ENCODE measurements at places on chromosomes 4 and X.

GRCh38 chr4:132240081-132240480 lies 909.0 kb upstream of the PCDH10 start:
- DNase-seq: no peak

- no peak for DNase-seq
Measured at GRCh38 chrX:153922932-153923857, 2.9 kb downstream of the ARHGAP4 start.

DNA sequence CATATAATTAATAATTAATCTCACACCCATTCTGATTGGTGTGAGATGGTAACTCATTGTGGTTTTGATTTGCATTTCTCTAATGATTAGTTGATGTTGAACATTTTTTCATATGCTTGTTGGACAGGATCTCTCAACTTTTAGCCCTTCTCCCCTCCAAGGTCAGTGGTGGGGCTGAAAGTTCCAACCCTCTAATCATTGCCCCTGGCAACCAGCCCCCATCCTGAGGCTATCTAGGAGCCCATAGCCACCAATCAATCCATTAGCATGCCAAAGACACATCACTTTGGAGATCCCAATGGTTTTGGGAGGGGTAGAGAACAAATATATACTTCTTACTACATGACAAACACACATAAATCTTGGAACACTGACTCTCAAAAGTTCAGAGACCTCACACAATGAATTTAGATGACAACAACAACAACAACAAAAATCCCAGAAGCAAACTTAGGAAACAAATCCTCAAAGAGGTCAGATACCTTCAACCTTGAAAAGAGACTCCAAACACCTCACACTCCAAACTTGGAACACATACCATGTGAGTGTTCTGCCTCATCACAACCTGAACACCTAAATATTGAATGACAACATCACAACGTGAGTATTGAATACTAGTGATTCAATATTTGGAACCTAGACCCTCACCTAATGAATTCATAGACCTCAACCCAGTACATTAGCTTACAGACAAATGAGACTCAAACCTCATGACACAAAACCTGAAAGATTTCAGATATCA lies 19.0 kb upstream of the PAGE4 start:
- DNase-seq: no peak

DNA sequence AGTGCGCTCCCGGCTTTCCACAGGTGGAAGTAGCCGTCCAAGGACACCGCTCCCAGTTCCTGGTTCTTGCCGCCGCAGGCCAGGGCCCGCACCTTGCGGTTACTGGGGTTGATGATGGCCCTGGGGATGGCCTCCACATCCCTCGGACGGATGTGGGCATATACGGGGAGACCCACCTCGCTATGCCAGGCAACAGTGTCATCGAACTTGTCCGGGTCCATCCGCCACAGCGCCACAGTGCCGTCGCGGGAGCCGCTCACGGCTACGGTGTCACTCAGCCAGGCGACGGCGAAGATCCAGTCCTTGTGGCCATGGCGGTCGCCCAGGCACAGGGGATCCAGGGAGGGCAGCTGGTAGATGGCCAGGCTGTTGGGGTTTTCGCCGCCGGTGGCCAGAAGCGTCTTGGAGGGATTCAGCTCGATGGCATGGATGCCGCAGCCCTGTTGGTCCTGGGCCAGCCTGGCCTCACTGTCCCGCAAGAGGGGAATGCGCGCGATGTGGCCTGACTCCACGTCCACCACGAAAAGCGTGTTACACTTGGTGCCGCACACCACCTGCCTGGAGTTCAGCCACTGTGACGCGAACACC lies 795 bp downstream of the DCAF12L1 start:
- no peak for DNase-seq

DNA sequence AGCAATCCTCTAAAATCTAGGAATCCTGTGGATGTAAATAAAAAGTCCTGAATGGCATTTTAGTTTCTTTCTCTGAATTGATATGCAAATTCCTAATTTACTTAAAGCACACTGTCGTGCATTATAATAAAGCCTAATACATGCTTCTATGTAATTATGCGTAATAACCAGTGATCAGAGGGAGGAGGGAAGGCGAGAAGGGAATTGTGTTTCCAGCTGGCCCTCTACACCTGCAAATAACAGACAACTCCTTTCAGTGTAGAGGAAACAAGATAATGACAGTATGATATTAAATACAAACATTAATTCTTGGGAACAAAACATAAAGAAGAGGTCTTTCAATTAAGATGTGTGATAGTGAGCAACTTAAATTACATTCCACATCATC lies 419.6 kb upstream of the LCORL start:
- no peak for DNase-seq

DNA sequence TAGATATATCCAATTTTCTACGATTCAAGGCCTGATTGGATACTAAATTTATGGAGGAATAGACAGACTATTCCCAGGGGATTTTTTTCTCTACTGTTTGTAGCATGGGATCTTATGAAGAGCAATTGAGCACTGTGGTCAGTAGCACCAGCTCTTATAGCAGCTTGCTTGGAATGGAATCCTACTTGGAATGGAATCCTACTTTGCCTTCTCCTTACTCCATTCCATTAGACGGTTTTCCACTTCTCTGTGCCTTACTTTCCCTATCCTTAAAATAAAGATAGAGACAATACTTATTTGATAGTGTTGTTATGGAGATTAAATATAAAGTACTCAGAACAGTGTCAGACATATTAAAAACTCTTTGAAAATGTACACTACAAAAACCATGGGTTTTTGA lies 133.5 kb downstream of the BTC start:
- no peak for DNase-seq

DNA sequence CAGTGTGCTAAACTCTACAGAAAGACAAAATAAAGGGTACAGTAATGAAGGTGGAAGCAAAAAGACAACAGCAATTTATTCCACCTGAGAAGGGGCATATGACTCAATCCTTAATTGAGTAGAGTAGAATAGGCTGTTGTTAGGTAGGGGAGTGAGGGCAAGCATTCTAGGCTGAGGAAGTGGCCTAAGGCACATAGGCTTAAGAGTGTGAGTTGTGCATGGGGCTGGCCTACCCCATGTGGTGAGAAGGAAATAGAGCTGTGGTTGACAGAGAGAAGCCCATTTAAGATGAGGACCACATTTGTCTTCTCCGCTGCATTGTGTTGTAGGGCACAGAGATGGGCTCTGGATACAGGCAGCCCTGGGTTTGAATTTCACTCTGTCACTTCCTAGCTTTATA lies 3.4 kb upstream of the ZCCHC18 start:
- no peak for DNase-seq

DNA sequence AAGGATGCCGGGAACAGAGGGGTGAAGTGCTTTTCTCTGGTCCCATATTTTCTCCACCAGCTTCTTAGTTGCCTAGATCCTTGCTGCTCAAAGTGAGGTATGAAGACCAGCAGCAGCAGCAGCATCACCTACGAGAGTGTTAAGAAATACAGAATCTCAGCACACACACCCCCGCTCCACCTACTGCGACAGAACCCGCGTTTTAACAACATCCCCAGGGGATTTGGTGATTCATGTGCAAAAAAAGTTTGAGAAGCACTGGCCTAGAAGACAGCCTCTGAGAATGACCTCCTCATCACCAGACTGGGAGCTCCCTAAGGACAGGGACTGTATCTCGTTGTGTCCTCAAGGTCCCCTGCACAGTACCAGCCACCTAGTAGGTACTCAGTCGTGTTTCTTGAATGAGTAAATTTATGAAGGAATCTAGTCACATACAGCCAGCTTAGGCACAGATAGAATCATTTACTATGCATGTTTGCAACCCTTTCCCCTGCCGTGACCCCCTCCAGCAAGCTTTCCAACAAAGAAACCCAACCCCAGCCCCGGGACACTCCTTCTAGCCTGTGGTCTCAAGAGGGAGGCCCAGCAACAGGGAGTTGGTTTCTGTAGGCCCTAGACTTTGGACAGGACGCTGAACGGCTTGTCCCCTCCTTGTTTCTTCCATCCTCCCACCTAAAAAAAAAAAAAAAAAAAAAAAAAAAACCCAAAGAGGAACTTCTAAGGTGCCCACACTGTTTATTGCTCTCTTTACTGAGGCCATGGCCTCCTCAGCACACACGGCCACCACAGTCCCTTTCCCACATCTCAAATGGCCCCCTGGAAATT lies 21.5 kb downstream of the RTL5 start:
- DNase-seq: no peak

DNA sequence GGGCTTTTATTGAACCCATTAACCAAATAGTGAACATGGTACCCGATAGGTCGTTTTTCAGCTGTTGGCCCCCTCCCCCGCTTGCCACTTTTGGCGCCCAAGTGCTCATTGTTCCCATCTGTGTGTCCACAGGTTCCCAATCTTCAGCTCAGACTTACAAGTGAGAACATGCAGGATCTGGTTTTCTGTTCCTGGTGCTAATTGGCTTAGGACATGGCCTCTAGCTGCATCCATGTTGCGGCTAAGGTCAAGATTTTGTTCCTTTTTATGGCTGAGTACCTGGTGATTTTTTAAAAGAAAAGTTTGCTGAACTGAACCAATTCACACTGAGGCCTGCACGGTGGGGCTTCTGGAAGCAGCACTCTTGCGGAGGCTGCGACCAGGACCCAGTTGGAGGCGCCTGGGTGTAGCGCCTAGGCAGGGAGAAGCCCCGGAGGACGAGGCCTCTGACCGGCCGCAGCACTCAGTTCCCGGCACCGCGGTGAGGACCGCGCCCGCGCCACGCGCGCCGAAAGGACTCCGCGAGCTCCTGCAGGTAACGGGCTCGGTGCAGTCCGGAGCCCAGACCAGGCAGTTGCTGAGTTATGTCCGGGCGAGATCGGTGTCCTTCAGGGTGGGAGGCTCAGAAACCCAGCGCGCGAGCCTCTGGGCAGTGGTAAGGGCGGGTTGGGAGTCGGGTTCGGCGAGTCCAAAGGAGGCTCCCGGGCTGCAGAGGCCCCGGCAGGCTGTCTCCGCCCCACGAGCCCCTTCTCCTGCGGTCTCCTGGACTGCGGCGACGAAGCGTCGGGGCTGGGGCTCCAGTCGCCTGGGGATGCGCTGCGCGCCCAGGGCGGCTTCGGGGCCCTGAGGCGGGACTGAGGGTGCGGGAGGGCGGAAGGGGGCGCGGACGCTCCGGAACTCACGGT lies 15.8 kb upstream of the SLC25A4 start:
- no peak for DNase-seq

GRCh38 chrX:85244450-85245211 lies 840 bp downstream of the ZNF711 start:
- DNase-seq: no peak

DNA sequence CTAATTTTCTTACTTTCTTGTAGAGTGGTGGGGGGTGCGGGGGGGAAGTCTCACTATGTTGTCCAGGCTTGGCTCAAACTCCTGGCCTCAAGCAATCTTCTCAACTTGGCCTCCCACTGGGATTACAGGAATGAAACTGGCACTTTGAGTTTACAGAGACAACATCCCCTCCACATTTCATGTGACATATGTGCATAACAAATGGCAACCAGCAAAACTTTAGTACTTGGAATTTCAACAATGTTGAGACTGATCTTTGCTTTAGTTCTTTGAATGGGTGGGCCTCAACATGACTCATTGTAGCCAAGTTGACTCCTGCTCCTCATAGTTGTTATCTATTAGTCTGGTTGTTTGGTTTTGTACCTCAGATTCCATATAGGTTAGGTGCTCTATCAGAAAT lies 11.4 kb upstream of the FMR1 start:
- DNase-seq: no peak

DNA sequence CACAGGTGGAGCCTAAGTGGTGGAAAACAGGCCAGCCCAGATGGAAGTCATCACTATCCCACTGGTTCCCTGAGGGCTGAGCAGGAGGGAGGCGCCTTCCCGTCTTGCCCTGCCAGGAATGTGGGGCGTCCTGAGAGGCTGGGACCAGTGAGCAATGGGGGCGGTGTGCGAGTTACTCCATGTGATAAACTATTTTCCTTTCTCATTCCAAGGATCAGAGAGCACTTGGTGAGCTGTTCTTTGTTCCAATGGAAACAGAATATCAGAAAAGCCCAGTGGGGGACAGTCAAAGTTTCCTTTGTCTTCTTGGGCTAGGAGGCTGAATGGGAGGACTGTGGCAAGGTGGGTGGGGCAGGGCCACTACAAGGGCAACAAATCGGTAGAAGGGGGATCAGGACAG lies 86.2 kb downstream of the NHSL2 start:
- no peak for DNase-seq

GRCh38 chrX:137313627-137314026 lies 252.3 kb upstream of the ZIC3 start:
- DNase-seq: no peak

DNA sequence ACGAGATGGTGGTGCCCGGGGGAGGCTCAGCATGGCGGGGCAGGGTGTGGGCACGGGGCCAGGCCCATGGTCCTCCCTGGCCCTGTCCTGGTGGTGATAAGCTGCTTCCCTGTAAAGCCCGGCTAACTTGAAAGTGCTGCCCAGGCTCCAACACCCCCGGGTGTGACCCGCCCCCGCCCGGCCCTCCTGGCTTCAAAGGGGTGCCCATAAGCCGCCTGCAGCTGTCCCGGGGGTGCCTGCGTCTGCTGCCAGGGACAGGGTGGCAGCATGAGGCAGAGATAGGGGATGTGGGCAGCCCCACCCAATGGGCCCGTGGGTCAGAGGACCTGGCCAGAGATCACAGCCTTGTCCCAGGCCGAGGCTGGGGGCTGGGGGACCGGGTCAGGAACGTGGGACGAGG lies 18.1 kb downstream of the FGFRL1 start:
- no peak for DNase-seq

GRCh38 chr4:80459918-80460473 lies 124.5 kb downstream of the CFAP299 start:
- DNase-seq: no peak

DNA sequence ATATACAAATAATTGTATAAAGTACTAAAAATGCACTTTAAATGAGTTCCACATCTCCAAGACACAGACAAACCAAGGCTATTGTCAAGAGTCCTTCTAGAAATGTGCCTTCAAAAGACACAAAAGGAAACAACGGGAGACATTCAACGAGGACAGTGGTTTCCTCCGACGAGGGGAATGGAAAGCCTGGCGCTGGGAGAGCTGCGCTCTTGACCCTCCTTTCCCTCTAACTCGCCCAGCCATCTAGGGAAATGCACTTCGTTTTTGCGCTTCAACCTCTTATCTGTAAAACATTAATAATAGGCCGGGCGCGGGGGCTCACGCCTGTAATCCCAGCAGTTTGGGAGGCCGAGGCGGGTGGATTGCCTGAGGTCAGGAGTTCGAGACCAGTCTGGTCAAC lies 37.0 kb downstream of the ZFP42 start:
- no peak for DNase-seq

DNA sequence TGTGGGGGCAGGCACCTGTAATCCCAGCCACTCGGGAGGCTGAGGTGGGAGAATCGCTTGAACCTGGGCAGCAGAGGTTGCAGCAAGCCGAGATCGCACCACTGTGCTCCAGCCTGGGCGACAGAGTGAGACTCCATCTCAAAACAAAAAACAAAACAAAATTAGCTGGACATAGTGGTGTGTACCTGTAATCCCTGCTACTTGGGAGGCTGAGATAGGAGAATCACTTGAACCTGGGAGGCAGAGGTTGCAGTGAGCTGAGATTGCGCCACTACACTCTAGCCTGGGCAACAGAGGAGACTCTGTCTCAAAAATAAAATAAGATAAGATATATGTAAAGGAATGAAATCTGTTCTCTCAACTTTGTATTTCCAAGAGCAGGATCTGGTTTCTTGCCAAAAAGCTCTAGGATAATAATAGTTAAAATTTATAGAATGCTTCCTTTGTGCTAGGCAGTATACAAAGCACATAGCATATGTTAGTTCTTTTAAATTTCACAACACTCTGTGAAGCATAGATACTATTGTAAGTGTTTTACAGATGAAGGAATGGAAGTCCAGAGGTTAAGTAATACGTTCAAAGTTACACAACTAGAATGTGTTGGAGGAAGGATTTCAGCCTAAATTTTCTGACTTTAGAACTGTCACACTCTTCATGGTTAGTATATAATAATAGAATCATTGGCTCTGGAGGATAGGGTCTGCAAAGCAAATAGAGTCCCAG lies 10.3 kb downstream of the MRPL1 start:
- DNase-seq: no peak

All from activated CD8-positive, alpha-beta memory T cell treated with anti-CD3 and anti-CD28 coated beads, Interleukin-2, amount 50 U/mL, for 48 hours (primary cell).